ENCODE measurements at places on chromosomes 6 and 20.

GRCh38 chr20:39654171-39654570 lies 692.0 kb downstream of the DHX35 start:
- no peak overlapping the region for H3K4me3 ChIP-seq
- DNase-seq = no peak
- H3K36me3 ChIP-seq = no peaks in the 10 kb centered on the region

GRCh38 chr20:23697947-23698346 lies 9.1 kb upstream of the CST4 start:
- no peaks in the 10 kb centered on the region for H3K36me3 ChIP-seq
- no peaks in the 10 kb centered on the region for H3K27me3 ChIP-seq
- DNase-seq = no peak
- no peak overlapping the region for H3K27ac ChIP-seq
- H3K4me1 ChIP-seq = no peaks in the 10 kb centered on the region

DNA sequence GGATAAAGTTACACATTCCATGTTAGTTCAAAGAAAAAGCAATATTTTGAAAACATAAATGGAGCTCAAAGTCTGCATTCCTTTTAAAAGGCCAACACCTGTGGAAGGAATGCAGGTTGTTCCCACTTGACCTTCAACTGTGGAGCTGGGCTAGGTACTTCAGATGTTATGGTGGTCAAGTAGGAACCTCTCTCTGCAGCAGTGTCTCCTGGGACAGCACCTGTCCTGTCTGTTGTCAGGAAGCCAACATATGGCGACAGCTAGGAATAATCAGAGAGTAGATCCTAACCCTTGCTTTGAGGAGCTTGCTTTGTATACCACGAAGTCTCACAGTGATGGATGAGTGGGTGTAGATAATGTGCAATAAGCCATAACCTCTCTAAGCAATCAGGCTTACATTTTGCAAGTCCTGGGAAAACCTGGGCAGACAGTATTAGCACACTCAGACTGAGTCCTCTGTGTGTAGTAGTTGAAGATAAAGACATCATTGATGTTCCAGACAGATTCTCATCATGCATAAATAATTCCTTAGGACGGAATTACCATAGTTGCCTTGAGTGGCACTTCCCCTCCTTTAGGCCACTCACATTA lies 347.5 kb downstream of the PRL start:
- H3K27ac ChIP-seq = no peak overlapping the region
- no peaks in the 10 kb centered on the region for H3K4me1 ChIP-seq
- no peak overlapping the region for H3K4me3 ChIP-seq

DNA sequence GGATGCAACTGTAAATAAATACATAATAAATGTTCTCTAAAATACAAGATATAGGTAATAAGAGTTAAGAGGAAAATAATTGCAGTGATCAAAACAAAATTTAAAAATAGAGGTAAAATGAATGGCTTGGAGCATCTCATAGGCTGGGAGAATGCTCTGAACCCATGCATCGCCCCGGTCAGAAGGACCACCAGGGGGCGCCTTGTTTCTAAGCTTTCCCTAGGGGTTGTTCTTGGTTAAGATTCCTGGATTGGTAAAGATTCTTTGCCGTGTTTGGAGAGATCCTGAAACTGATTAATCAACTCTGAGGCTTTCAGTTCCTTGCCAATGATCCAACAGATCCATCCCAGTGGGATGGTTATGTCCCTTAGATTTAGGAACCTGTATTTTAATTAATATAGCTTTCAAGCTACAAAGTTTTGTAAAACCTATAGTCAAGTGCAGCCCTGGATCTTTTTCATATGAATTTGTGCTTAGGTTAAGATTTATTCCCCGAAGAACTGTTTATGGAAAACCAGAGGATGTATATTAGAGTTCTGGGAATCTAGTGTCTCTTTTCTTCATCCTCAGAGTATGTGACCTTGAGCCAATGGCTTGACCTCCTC lies 45.3 kb upstream of the PRELID3B start:
- no peak overlapping the region for H3K27ac ChIP-seq
- peak; percentile 58 for DNase-seq
- no peaks in the 10 kb centered on the region for H3K36me3 ChIP-seq
- H3K4me3 ChIP-seq = no peak overlapping the region
- H3K27me3 ChIP-seq = peaks cover 54% of the 10 kb centered on the region
- no peaks in the 10 kb centered on the region for H3K4me1 ChIP-seq

DNA sequence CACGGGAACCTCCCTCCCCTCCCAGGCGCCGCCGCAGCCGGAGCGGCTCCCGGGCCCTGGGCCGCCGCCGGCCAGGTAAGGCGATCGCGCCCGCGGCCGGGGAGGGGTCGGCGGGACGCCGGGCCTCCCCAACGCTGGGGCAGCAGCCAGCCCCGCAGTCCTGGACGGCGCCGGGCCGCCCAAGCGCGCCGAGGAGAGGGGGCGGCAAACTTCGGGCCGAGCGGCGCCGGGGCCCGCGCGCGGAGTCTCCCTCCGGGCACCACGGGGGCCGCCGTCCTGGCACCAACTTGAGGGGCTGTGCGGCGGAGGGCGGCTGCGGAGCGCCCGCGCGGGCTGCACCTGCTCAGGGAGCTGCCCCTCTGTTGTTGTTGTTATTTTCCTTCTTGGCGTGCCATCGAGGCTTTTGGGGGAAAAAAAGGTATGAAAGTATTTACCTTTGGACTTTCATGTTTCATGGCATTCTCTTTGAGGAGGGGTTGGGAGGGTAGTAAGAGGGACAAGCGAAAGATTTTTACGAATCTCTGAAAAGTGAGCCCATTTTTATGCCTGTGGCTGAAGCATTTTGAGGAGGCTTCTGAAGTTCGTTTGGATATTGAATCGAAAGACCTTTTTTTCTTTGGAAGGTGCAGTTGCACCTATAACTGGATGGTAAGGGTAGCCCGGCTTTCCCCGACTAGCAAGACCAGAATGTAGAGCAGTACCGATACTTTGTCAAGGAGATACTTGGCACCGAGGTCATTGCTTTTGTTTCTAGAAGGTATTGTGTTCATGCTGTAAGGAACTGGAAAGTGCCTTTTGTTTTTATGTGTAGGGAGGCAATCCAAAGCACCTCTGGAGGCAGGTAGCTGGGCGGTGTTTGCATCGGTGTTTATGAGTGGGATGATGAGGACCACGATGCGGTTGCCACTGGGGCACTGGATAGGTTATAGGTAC lies at the start of gene RNF182:
Gene RNF182, plus strand, starts transcription at position 4 of the 933 bp plus-strand sequence. CDS start 52,168 bp downstream, outside the sequence.
- no peaks in the 10 kb centered on the region for H3K36me3 ChIP-seq
- H3K4me3 ChIP-seq = peak within 1 kb of the TSS; percentile 53
- H3K27ac ChIP-seq = no peak within 1 kb of the TSS
- peaks cover 10% of the 10 kb centered on the region for H3K27me3 ChIP-seq
- H3K4me1 ChIP-seq = no peaks in the 10 kb centered on the region

DNA sequence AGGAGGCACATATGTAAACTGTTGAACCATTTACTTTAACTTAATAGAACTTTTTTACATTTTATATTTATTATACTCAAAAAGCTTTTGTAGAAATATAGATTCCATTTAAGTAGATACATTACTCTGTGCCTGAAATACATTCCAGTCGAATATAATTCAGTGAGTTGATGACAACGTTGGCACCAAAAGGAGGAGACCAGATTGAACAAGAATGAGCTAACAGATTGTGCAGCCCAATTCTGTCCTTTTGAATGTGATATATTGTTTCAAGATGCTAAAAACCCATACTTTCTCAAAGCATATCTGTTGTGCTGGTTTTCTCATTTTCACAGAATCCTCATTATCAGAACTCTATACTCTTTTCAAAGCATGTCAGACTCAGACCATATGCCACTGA lies 147.4 kb upstream of the SIM1 start:
- no peaks in the 10 kb centered on the region for H3K4me1 ChIP-seq
- no peak overlapping the region for H3K27ac ChIP-seq
- H3K36me3 ChIP-seq = no peaks in the 10 kb centered on the region
- H3K27me3 ChIP-seq = no peaks in the 10 kb centered on the region
- H3K4me3 ChIP-seq = no peak overlapping the region

- H3K27ac ChIP-seq = no peak overlapping the region
- no peaks in the 10 kb centered on the region for H3K27me3 ChIP-seq
- H3K4me1 ChIP-seq = no peaks in the 10 kb centered on the region
- no peak overlapping the region for H3K4me3 ChIP-seq
- no peak for DNase-seq
These were observed 131.4 kb downstream of the MMS22L start for GRCh38 chr6:97151601-97152000.

DNA sequence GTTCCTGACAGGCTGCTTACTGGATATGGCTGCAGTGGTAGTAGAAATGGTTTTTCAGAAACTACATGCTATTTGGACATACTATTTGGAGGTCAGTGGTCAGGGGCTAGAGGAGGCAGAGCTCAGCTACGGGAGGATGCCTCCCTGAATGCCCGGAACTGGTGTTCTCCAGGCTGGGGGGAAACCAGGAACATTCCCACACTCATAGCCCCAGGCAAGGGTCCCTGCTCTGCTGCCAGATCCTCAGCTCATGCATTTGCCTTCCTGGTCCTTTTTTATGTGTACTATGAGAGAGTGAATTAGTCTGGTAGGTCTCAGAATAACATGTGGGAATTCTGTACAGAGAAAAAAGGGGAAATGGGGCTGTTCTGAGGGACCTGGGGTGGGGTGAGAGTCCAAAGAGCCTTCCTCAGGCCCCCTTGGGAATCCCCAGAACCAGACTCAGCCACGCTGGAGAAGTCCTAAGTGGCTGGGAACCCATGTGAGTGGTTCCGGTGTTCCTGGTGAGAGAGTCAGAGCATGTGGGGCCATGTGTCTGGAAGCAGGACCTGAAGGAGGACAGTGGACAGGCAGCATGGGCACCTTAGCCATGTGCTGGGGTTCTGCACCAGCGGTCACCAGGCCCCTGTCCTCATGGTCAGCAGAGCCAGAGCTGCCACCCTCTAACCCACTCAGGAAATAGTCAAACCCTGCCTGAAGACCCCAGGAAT lies 58.0 kb upstream of the MYL9 start:
- H3K36me3 ChIP-seq = no peaks in the 10 kb centered on the region
- H3K27me3 ChIP-seq = no peaks in the 10 kb centered on the region
- no peak overlapping the region for H3K4me3 ChIP-seq
- no peak overlapping the region for H3K27ac ChIP-seq
- no peak for DNase-seq
- H3K4me1 ChIP-seq = no peaks in the 10 kb centered on the region

- H3K4me1 ChIP-seq = no peaks in the 10 kb centered on the region
- H3K36me3 ChIP-seq = no peaks in the 10 kb centered on the region
- H3K4me3 ChIP-seq = no peak overlapping the region
- no peak overlapping the region for H3K27ac ChIP-seq
These were observed 32.8 kb downstream of the VIP start for GRCh38 chr6:152783217-152783878.

DNA sequence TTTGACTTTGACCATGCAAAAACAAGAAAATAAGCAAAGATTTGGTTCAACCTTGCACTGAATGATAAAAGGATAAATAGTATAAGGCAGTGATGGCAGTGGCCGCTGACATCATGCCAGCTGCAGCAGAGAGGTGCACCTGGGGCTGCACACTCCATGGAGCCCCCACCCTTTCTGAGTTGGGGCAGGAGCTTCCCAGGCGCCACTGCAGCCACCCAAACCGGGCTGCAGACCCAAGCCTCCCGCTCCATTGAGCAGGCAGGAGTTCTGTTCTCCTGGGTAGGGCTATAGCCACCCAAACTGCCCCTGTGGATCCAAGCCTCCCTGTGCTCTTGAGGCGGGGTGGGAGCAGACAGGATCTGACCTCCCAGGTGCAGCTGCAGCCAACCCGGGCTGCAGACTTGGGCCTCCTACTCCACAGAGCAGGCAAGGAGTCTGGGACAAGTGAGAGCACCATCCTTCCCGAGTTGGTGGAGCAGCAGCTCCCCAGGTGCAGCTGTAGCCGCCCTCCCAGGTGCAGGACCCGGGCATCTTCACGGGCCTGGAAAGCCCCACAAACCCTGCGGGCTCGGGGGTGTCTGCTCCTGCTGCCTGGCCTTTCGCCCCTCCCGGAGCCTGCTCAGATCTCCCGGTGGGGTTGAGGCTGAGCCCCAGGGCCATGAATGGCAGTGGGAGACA lies 537.9 kb downstream of the TENT5A start:
- no peak overlapping the region for H3K4me3 ChIP-seq
- H3K27me3 ChIP-seq = no peaks in the 10 kb centered on the region
- H3K4me1 ChIP-seq = no peaks in the 10 kb centered on the region

GRCh38 chr20:44111712-44112335 lies 75.2 kb downstream of the JPH2 start:
- H3K4me1 ChIP-seq = no peaks in the 10 kb centered on the region
- no peaks in the 10 kb centered on the region for H3K27me3 ChIP-seq
- DNase-seq = no peak
- H3K27ac ChIP-seq = no peak overlapping the region
- no peaks in the 10 kb centered on the region for H3K36me3 ChIP-seq

- H3K36me3 ChIP-seq = no peaks in the 10 kb centered on the region
- no peak overlapping the region for H3K4me3 ChIP-seq
- H3K4me1 ChIP-seq = no peaks in the 10 kb centered on the region
- H3K27me3 ChIP-seq = no peaks in the 10 kb centered on the region
- no peak for DNase-seq
These were observed 31.2 kb downstream of the TGM2 start for GRCh38 chr20:38133680-38134426.

DNA sequence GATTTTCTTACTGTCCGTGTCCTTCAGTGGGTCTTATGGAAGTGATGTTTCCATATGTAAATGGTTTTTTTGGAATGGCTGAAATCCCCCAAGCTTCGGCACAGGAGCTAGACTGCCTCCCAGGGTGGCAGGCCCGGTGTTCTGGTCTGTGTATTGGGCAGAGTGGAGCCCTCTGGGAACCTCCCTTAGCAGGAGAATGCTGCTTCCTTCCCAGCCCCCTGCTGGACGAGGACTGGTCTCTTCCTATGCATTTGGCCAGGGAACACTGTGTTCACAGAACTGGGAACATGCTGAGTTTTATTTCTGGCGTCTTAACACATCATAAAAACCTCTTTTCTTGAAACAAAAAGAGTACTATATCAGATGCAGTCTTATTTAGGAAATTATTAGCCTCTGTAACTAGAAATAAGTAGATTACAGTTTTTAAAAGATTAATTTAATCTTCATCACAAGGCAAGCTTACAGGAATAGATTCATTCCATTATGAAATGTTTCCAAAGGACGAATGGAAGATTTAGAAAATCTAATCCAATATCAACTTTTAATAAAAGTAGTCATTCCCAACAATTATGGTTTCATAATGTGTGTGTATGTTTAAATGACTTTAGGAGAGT lies 56.6 kb downstream of the SYTL3 start:
- H3K36me3 ChIP-seq = no peaks in the 10 kb centered on the region
- H3K4me1 ChIP-seq = peaks cover 15% of the 10 kb centered on the region
- no peak for DNase-seq
- no peak overlapping the region for H3K27ac ChIP-seq
- H3K4me3 ChIP-seq = no peak overlapping the region

- H3K4me3 ChIP-seq = no peak overlapping the region
- H3K4me1 ChIP-seq = no peaks in the 10 kb centered on the region
- no peak overlapping the region for H3K27ac ChIP-seq
- H3K27me3 ChIP-seq = no peaks in the 10 kb centered on the region
- H3K36me3 ChIP-seq = no peaks in the 10 kb centered on the region
These were observed 84.1 kb downstream of the CDK19 start for GRCh38 chr6:110731196-110731595.

Measured in MM.1S (cell line).